ENCODE measurements at places on chromosomes 13 and 19. TPM values are rescaled to one million over a fixed set of nuclear protein-coding genes. Genes with fewer than 3 reads are reported as not detected.

Gene ZNF534
- total RNA-seq, result 0.06 TPM

Gene CRX
- not detected for total RNA-seq

Gene CYP4F3
- total RNA-seq, result not detected

Gene ZNF556
- total RNA-seq, result not detected

Gene ZNF626
- 5.6 TPM for total RNA-seq

Gene ZNF418
- total RNA-seq, result 1.9 TPM

Gene MTRF1
- 4.2 TPM for total RNA-seq

Gene SULT2B1
- total RNA-seq, result not detected

Gene PCDH20
- not detected for total RNA-seq

Gene CEBPG
- 10.5 TPM for total RNA-seq

Gene NLRP11
- total RNA-seq, result 0.06 TPM

Gene SERTM1
- not detected for total RNA-seq

Gene ANGPTL8
- total RNA-seq, result not detected

Gene CGB7
- total RNA-seq, result not detected

Data from cardiac ventricle fibroblast (primary cell).